Aorta (tissue), 5 donors: ENCODE measurements at places on chromosomes 4 and X. TPM values are rescaled to one million over a fixed set of nuclear protein-coding genes. Genes with fewer than 3 reads are reported as not detected.

DNA sequence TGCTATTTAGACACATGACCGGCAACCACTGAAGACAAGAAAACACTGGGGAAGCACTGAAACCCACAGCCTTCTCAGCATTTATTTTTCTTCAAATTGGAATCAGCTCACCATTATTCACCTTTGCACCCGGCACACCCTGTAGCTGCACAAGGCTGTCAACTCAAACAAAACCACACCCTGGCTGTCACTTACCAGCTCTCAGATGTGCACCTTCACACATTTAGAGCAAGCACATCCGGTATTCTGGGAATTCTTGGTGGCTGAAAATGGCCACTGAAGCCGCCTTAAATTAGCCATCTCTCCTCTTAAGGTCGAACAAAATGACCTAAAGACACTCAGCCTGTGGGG lies 5.9 kb downstream of the ZFYVE28 start:
- H3K36me3 ChIP-seq: no peaks in the 10 kb centered on the region
- no peaks in the 10 kb centered on the region for H3K27me3 ChIP-seq
- no peak for DNase-seq
- no peak overlapping the region for H3K27ac ChIP-seq
- no peaks in the 10 kb centered on the region for H3K4me1 ChIP-seq

GRCh38 chr4:68283714-68284113 lies 38.2 kb upstream of the TMPRSS11B start:
- no peak overlapping the region for H3K27ac ChIP-seq
- no peak overlapping the region for H3K4me3 ChIP-seq
- no peaks in the 10 kb centered on the region for H3K4me1 ChIP-seq

- H3K27me3 ChIP-seq: no peaks in the 10 kb centered on the region
- no peak for DNase-seq
- no peak overlapping the region for H3K27ac ChIP-seq
- H3K4me1 ChIP-seq: no peaks in the 10 kb centered on the region
- H3K4me3 ChIP-seq: no peak overlapping the region
- H3K36me3 ChIP-seq: no peaks in the 10 kb centered on the region
These were observed 96.1 kb upstream of the SH3RF1 start for GRCh38 chr4:169366821-169367220.

Gene TMEM131L
- total RNA-seq: 20.1 TPM
